ENCODE measurements at places on chromosomes 1 and 21.

GRCh38 chr21:43809853-43810504 lies 20.6 kb downstream of the RRP1 start:
- DNase-seq = no peak

DNA sequence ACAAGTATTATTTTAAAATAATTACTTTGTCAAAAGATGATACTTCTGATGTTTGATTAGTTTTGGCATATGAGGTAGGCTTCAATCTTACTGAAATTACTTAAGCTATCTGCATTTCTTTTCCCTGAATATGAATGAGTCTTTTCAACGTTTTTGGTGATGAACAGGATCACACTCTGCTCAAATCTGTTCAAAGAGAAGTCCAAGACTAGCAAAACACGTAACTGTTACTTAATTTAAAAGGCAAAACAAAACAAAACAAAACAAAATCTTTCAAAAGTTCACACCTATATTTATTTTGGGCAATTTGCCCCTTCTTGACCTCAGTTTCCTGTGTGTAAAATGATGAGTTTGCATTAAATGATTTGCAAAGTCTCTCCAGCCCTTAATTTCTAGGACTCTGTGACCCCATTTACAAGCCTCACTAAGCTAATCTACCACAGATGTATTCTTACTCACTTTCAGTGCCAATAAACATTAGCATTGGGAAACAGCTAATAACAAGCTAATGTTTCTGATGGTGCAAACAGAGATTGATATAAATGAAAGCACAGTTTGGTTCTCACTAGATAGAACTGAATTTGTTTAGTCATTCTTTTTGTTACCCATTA lies 865.4 kb downstream of the LTN1 start:
- DNase-seq = no peak

DNA sequence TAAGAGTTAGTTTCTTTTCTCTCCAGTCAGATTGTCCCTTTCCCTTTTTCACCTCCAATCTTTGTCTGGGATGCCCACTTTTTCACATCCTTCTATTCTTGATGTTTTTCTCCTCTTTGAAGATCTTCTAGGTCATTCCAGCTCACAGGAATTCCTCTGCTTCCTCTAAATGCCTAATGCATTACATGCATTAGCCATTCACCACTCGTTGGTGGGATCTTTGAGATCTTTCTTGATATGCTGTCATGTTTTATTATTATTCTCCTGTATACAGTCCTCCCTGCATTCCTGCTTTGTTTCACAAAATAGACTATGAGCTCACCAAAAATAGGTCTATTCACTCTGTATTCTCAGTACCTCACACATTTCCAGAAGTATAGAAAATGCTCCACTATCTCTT lies 129.0 kb downstream of the LYPLAL1 start:
- DNase-seq = no peak

DNA sequence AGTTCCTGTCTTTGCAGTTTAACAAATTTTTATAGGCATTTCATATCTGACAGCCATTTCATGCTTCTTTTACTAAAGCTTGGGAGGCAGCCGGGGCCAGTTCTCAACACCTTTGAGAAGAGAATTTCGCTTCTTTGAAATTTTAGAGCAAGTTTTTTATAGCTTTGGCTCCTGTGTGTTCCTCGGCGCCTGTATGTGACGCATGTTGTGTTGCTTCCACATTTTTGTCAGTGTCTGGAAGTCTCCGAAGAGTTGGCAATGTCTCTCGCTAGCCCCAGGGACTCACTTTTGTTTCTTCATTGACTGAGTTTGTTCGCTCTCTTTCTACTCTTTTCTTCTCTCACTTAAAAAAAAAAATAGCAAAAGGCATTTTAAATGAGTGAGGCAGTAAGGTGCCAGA lies 386.9 kb upstream of the PLXNA2 start:
- DNase-seq = no peak

DNA sequence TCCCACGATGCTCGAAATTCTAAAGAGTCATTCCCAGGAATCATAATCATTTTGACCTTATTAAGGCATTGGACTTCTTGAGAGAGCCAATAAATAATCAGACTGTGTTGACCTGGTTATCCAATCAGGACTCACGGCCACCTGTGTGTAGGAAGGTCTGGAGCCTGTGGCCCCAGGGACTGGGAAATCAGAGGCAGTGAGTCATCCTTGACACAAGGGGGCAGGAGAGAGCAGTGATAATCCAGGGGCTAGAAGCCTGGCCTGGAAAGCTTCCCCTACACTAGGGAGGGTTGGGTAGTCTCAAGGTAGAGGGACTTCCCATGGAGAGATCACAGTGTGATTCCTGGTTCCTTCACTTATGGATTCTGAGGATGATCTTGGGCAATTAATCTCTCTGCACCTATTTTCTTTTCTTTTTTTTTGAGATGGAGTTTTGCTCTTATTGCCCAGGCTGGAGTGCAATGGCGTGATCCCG lies 4.7 kb downstream of the MR1 start:
- DNase-seq = peak; percentile 50

- no peak for DNase-seq
These were observed 70.1 kb downstream of the SSBP3 start for GRCh38 chr1:54336116-54336515.

DNA sequence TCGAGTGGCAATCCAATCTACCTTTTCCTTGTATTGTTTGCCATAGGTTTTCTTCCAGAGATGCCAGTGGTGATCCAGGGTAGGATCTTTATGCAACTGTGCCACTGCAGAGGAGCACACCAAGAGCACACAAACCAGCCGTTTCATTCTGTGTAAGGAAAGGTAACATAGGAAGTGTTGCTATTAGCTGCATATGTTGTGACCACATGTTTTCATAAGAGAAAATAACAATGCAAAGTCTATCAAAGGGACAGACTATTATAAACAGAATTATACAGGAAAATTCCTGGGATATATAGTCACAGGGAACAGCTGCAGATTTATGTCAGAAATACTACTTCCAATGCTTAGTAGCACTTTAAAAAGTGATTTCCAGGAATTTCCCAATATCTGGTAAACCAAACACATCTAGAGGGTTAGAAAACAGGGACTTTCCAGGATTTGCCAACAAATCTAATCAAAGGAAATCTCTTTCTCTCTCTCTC lies 919 bp downstream of the CTSS start:
- DNase-seq = no peak

GRCh38 chr1:64082459-64082858 lies 121.0 kb upstream of the UBE2U start:
- DNase-seq = no peak

DNA sequence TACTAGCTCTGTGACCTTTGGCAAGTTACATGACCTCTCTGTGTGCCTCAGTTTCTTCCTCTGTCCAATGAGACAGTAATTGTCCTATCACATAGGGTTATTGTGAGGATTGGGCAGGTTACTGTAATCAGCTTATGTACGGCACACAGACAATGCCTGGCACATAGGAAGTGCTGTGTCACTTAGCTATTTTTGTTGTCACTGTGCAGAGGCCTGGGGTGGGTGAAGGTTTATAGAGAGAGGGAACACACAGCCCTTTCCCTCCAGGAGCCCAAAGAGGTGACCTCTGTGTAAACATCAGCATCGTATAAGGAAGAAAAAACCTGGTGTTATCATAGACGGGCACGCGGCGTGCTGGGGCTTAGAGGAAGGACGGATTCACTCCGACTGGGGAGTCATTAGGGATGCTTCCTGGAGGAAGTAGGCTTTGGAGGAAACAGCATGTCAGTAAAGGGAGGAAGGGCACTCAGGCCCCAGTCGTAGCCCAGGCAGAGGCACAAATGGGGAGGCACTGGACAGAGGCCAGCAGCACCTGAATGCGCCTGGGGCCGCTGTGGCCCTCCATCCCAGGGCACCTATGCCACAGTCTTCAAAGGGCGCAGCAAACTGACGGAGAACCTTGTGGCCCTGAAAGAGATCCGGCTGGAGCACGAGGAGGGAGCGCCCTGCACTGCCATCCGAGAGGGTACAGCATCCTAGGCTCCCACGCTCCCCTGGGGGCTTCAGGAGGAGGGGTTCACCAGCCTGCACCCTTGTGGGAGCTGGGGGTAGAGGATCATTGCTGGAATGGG lies 21.2 kb downstream of the CDK18 start:
- no peak for DNase-seq

- no peak for DNase-seq
These were observed 35.2 kb downstream of the RAP1A start for GRCh38 chr1:111654839-111655238.

DNA sequence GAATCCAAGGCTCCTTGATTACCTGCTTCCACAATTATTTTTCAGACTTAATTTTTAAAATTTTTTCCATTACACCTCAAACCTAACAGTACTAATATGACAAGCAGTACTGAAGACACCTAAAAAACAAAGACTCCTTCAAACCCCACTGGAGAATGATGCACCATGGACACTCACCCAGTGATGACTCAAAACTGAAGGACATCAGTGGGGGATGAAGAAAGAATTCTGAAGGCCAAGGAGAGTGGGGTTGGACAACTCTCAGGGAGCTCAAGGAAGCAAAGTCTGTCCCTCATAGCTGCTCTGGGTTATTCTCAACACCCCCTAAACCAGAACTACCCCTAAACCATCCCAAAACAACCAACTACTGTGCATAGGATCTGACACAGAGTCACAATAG lies 2.4 kb upstream of the ARHGAP29 start:
- no peak for DNase-seq

DNA sequence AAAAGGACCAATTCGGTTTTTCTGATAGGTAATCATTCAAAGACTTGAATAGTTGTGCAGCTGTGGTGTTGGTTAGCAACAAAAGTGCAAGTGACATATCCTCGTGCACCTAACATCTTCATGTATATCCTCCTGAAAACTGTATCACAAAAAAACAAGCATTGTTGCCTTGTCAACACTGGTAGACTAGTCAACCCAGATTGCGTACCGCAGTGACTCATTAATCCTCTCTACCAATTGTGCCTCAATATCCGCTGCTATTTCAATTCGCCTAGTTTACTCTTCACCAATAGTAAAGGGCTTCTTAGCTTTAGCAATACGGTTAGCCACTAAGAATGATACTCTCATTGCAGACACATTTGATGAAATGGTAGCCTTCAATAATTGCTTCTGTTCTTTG lies 3.5 kb downstream of the HHAT start:
- DNase-seq = no peak

DNA sequence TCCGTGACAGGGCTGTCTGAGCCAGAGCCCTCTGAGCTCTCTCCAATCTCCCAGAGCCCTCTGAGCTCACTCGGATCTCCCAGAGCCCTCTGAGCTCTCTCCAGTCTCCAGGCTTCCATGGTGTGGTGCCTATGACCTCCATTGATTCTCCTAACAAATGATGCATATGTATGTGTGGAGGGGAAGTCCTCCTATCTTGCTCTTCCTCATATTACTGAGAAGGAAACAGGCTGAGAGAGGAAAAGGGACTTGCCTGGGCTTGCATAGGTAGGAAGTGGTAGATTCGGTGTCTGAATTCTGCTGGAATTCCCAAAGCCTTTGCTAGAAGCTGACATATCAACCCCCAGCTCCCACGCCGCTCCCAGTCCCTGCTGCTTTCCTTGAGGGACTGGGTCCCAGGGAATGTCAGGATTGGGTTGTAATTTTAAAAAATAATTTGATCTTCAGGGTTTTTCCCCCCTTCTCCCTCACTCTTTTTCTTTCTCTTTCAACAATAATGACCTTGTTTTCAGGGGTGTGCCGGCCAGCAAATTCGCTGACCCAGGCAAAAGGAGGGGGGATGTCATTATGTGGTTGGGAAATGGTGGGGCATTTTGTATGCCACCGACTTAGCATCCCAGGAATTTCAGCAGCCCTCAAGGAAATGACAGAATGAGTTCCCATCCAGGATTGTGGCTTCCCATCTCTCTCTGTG lies 42.3 kb upstream of the RUNX3 start:
- no peak for DNase-seq

DNA sequence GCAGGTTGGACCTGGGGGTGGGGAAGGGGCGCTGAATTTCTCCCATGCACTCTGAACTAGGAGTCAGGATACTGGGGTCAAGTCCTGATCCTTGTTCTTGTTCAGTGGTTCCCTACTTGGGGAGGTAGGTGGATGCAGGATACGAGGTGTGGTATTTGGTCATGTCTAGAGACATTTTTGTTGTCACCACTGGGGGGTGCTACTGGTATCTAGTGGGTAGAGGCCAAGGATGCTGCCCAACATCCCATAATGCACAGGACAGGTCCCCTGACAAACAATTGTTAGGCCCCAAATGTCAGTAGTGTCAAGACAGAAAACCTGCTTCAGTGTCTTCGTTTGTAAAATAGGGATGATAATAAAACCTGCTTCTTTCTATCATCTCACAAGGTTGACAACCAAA lies 259.0 kb upstream of the FOXD3 start:
- DNase-seq = no peak

DNA sequence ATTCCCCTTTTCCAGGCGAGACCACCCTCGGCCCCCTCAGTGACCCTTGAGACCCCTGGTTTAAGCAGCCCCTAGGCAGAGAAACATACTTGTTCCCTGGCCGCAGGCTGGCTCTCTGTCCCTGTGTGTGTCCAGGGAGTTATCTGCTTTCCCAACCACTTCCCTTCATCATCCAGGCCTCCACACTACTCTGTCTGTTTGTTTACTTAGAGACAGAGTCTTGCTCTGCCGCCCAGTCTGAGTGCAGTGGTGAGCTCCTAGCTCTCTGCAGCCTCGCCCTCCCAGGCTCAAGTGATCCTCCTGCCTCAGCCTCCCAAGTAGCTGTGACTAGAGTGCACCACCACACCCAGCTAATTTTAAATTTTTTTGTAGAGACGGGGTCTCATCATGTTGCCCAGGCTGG lies 5.8 kb upstream of the VWA1 start:
- DNase-seq = no peak

GRCh38 chr1:17244821-17245740 lies 3.8 kb upstream of the PADI3 start:
- no peak for DNase-seq

- no peak for DNase-seq
These were observed 554 bp upstream of the SLC39A1 start for GRCh38 chr1:153963850-153964331.
